Tibial artery (tissue), 4 donors: ENCODE measurements at places on chromosomes 1 and 21.

DNA sequence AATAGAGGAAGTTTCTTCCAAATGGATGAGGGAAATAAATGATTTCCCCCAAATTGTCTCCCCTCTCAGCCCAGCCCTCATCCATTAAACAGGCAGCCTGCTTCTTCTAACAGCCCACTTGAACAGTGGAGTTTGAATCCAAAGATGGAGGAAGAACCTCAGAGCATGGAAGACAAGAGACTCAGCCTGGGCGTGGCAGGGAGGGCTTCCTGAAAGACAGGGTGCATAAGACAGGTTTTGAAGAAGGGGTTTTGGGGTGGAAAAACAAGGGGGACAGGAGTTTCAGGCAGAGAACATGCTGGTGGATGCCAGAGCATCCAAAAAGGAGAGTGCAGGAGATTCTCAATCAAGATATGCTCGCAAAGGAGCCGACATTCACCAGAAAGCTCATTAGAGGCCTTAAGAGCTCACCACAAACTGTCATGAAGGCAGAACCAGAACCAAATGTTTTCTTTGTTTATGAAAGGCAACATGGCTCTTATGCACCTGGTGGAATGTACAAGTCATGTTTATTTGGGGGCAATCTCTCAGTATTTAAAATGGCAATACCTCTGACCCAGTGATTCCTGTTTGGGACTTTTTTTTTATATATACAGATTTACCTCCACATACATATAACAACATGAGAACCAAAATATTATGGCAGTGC is 26.5 kb upstream of the TSPEAR start:
- no peak for DNase-seq

- DNase-seq, result no peak
Measured at GRCh38 chr1:8019229-8019620, 6.9 kb downstream of the ERRFI1 start.

DNA sequence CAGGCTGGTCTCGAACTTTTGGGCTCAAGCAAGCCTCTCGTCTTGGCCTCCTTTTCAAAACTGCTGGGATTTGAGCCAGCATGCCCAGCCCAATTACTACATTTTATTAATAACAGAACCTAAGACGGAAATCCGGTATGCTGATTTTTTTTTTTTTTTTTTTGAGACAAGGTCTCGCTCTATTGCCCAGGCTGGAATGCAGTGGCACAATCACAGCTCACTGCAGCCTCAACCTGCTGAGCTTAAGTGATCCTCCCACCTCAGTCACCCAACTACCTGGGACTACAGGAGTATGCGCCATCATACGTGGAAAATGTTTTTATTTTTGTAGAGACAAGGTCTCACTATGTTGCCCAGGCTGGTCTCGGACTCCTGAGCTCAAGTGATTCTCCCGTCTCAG is 20.2 kb downstream of the ACBD3 start:
- DNase-seq, result no peak

DNA sequence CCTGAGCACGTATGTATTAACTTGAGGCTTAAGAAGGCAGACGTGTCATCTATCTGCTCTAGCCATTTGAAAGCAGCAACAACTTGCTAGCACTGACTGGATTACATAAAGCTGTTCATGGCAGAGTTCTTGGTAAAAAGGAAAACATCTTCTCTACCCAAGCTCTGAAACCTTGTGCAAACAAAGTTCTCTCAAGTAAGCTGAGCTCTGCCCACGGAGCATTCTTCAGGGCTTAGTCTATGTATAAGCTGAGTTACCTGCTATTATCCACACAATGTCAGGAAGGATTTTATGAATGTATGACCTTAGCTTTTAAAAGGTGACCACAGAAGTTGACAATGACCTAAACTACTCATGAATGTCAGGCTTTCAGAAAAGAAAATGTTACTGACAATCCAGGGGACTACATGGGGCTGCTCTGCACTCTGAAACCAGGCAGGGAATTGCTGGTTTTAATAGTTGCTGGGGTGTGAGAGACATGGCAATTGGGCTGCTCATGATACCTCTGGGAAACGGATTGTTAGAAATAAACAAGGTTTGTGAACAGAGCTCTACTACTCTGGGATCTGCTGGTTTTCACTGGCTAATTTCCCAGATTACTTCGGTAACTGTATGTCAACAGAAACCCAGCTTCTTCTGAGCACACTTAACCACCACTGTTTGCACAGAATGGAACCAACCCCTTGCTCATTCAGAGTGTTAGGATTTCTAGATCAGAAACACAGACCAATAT is 29.6 kb upstream of the CCN1 start:
- DNase-seq, result no peak

DNA sequence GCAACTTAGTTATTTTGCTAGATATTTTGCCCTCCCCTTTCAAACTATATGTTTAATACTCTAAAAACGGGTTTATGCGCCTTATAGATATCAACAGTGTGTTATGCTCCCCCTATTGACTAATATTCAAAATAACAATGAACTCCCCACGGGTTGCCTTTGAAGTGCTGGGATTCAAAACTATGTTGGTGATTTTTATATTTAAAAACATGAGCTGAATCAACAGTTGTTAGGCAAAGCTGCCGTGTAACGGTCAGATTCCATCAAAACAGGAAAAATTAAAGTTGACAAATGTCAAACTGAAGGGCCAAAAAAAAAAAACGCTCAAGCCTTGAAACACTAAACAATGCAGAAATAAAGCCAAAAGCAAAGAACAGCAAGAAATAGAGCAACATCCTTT is 2.5 kb downstream of the TGFBR3 start:
- no peak for DNase-seq

DNA sequence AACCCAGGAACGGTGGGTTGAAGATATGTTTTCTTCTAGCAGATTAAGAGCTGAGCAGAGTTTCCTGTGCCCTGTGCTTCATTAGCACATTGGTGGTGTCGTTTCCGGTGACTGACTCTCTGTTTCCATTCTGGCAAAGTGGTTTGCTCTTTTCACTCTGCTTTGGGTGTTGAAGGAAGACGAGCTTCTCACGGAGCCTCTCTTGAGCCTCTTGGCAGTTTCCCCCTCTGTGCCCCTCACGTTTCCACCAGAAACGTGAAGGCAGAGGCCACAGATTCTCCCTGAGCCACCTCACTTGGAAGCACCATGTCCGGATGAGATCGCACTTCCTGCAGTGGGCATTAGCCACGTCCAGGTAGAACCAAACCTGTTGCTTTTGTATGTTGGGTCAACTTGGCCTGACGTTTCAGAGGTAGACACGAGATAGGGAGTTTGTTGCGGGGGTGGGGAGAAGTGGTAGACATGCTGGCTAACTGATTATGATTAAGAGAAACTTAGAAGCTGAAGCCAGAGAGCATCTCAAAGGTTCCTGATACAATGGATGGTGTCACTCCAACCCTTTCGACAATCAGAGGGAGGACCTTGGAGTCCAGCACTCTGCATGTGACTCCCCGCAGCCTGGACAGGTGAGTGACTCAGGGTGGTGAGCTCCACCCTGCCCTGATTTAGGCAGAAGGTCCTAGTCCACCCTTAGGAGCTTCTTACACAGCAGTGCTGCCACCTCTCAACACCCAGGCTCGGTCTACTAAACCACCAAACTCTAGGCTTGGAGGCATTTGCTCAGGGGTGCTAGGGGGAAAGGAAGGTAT is at the start of gene LAX1:
LAX1 (plus strand) TSS at position 155 of the 809 bp plus-strand sequence; CDS start at position 538, 383 bp downstream.
- DNase-seq, result no peak

- DNase-seq, result no peak
Measured at GRCh38 chr1:86499987-86500593, 31.4 kb downstream of the CLCA1 start.
